ENCODE measurements at places on chromosomes 4 and X. TPM values are rescaled to one million over a fixed set of nuclear protein-coding genes. Genes with fewer than 3 reads are reported as not detected.

RTL9 gene
- 0.22 TPM for polyA plus RNA-seq

IGFBP7 gene
- polyA plus RNA-seq: 463 TPM

NPY1R gene
- 28.3 TPM for polyA plus RNA-seq

CLIC2 gene
- 3.3 TPM for polyA plus RNA-seq

PABPC4L gene
- polyA plus RNA-seq: 11.3 TPM

HERC5 gene
- polyA plus RNA-seq: 6.0 TPM

UFSP2 gene
- polyA plus RNA-seq: 81.9 TPM

RAB39B gene
- 4.0 TPM for polyA plus RNA-seq

FAAH2 gene
- polyA plus RNA-seq: 15.2 TPM

RAB9B gene
- polyA plus RNA-seq: 3.2 TPM

ITGB1BP2 gene
- polyA plus RNA-seq: 2.8 TPM

ABLIM2 gene
- polyA plus RNA-seq: 6.8 TPM

RNF212 gene
- polyA plus RNA-seq: 17.9 TPM

FAT1 gene
- 290 TPM for polyA plus RNA-seq

PABPC5 gene
- polyA plus RNA-seq: 5.2 TPM

GRCh38 chrX:150854856-150855255, 43.6 kb downstream of the CD99L2 start:
- no peak for DNase-seq

DNA sequence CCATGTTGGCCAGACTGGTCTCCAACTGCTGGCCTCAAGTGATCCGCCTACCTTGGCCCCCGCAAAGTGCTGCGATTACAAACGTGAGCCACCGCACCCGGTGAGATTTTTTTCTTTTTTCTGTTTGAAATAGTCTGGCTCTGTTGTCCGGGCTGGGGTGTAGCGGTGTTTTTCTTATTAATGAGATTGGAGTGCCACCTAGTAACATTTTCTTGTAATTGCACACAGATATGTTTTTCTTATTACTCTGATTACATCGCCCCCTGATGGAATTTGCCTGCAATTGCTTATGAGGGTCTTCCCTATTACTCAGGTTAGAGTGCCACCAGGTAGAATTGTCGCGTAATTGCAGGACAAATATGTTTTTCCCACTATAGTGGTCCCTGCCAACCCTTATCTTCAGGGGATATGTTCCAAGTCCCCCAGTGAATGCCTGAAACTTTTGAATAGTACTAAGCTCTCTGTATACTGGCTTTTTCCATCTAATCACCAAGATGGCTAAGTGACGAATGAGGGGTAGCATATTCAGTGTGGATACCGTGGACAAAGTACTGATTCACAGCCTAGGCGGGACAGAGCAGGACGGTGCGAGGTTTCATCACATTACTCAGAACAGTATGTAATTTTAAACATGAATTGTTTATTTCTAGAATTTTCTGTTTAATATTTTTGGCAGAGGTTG, 8.6 kb upstream of the PDHA1 start:
- DNase-seq: no peak

- DNase-seq: no peak
These were observed 341.9 kb downstream of the GPM6A start for GRCh38 chr4:175470131-175470530.

GRCh38 chr4:135204311-135204710, 1002.7 kb upstream of the PABPC4L start:
- no peak for DNase-seq

DNA sequence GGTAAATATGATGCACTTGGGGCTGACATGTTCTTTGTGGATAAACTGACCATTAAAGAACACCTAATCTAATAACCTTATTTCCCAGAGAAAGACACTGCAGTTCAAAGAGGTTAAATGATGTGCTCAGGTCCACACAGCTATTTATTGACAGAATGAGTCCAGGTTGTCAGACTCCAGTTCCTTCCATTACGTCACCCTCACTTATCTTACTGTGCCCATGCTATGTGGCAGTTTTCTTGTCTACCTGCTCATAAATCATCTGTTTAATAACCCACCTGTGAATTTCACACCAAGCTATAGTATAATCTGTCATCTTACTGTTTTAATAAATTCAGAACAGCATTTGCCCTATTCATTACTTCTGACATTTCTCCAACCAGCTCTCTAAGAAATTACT, 36.7 kb downstream of the QRFPR start:
- DNase-seq: no peak

DNA sequence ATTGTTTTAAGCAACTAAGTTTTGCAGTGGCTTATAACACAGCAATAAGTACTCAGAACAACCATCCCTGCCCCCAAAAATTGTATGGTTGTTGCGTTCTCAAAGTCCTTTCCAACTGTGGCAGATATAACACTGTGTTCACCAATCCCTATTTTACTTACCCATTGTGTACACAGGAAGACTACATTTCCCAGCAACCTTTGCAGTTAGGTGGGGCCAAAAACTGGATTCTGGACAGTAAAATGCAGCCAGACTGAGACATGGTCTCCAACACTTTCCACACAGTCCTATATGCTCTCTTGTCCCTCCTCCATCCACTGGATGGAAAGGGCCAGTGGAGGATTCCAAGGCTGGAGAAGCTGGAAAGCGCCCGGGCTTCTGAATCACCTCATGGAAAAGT, 523.6 kb downstream of the BCOR start:
- no peak for DNase-seq

DNA sequence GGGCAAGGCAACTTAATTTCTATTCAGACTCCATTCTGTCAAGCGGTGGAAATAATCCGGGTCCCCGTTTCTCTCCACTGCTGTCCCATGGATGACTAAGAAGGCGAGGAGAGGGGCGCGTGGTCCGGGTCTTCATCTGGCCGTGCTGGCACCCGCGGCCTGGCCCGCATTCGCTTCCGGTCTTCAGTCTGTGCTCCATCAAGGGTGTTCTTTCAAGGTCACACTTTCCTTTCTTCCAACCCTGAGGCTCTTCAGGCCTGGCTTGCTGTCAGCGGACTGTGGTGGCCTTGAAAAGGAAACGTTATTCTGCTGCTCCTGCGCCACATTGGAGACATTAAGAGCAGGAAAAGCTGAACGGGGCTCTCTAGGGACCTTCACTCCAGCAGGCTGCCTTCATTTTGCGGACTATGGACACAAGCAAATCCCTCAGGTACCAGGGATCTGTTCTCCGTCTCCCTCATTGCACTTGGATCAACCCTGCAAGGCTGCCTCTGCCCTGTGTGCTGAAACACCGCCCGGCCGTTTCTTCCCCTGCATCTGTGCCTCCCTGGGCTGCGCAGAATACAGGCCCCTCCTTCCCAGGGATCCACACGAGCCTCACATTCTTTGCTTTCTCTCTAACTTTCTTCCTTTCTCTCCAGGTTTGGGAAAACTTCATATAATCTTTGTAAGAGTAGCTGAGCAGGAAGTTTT, 5.7 kb upstream of the SLC25A4 start:
- DNase-seq: no peak

DNA sequence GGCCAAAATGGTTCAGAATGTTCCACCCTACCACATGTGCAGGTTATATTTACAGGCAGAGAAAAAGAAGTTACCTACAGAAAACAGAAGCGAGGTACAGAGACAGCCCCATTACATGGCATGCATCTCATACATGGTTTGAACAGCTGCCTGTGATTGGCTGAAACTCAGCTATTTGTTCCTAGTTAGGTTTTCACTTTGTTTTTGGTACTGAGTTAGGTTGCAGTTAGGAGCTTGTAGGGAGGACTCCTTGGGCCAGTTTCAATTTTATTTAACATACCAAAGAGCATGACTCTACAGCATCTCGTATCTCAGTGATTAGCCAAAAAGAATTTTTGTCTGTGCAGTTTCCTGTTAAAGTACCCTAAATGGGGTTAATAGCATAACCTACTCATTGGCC, 392.0 kb downstream of the MAPK10 start:
- no peak for DNase-seq

- DNase-seq: no peak
These were observed 127.9 kb downstream of the TACR3 start for GRCh38 chr4:103591841-103592240.

- no peak for DNase-seq
These were observed 60.6 kb downstream of the SMARCA1 start for GRCh38 chrX:129462707-129463106.

DNA sequence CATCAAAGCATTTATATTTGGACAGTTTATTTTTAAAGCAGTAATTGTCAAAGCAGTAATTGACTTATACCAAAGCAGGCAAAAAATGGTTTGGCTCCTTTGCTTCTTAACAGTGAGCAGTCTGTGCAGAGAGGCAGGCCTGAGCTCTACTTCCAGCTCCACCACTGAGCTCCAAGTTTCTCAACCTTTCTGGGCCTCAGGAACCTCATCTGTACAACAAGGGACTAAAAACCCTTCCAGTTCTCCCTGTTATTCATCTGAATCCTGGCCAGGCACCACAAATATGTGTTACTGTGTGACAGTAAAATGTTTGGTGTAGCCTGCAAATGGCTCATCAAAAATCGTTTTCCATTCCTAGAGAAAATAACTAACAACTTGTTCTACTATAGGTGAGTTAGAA, 88.7 kb upstream of the TTC29 start:
- DNase-seq: no peak

DNA sequence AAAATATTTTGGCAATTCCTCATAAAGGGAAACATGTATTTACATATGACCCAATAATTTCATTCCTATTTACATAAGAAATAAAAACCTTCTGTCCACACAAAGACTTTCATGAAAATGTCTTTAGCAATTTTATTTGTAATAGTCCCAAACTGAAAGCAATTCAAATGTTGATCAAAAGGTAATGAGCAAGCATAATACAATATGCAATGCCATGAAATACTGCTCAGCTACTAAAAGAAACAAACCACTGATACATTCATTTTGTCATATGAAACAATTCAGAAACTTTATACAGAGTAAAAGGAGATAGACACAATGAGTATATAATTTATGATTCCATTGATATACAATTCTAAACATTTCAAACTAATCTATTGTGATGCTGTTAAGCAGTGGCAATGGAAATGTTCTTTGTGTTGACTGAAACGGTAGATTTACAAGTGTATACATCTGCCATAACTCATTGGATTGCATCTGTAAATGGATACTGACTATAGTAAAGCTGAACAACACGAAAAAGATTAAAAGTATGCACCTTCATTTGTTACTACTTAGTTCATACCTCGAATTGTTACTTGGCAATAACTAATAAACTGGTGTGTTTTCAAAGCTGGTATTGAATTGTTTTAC, 335.6 kb downstream of the GASK1B start:
- DNase-seq: no peak

DNA sequence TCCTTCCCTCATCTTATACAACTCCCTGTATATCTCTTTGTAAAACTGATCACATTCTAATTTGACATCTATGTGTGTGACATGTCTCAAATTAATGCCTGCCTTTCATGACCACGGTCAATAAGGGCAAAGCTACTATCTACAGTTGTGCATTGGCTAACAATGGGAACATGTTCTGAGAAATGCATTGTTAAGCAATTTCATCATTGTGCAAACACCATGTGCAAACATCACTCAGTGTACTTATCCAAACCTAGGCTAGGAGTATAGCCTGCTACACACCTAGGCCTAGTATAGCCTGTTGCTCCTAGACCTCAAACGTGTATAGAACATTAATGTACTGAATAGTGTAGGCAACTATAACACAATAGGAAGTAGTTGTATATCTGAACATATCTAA, 95.0 kb downstream of the BANK1 start:
- no peak for DNase-seq

DNA sequence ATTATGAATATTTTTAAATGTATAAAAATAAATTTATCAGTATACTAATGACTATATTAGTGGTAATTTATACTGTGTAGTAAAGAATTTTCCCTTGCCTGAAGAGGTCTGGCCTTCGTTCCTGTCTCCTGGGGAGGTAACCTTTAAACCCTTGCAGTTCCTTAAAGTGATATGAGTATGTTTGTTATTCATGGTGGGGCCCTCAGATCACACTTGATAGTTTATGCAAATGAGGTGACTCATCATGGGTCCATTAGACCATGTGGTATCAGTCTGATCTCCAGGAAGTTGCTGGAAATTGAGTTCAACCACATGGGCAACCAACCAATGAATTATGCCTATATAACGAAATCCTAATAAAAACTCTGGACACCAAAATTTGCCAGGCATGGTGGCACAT, 904.1 kb downstream of the RPA4 start:
- no peak for DNase-seq

DNA sequence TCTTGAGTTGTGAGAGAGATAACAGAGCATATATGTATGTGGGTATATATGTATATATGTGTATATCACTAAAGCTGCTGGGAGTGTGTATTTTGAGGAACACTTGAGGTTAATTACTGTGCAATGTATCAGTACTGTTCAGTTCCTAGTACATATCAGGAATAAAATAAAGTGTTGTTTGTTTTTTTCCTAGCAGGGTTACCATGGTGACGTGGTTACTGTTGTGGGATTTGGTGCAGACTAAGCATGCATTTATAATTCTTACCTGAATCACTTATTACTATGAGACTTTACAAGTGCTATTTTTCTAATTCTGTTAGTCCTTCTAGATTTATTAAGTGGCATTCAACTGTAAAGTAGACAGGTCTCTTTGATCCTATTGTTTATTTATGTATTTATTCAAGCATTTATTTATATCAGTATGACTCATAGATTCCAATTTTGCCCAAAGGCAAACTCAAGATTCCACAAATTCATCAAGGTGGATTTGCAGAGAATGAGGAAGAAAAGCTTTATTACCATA, 26.9 kb upstream of the BEX4 start:
- DNase-seq: peak; percentile 3

GRCh38 chrX:45778616-45779015, 577.9 kb upstream of the DIPK2B start:
- DNase-seq: no peak

DNA sequence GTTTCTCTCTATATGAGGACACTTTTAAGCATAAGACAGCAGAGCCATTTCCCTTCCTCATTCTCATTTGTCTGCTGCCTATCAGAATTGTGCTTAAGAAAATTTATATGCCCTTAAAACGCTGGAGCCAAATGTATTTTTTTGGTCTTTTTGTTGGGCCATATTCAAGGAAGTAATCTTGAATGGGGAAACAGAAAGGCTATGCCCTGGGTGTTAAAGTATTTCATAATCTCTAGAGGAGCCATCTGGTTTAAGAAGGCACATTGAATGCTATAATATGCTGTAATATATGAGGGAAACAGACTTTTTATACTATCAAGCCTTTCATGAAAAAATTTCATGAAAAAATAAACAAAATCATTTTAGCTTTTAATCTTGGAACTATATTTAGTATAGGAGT, 4.3 kb downstream of the DMD start:
- no peak for DNase-seq

- DNase-seq: no peak
These were observed 55.8 kb downstream of the DOCK11 start for GRCh38 chrX:118551426-118551825.
